Gastroesophageal sphincter (tissue), 4 donors: ENCODE measurements at places on chromosomes 11 and 22. TPM values are rescaled to one million over a fixed set of nuclear protein-coding genes. Genes with fewer than 3 reads are reported as not detected.

DNA sequence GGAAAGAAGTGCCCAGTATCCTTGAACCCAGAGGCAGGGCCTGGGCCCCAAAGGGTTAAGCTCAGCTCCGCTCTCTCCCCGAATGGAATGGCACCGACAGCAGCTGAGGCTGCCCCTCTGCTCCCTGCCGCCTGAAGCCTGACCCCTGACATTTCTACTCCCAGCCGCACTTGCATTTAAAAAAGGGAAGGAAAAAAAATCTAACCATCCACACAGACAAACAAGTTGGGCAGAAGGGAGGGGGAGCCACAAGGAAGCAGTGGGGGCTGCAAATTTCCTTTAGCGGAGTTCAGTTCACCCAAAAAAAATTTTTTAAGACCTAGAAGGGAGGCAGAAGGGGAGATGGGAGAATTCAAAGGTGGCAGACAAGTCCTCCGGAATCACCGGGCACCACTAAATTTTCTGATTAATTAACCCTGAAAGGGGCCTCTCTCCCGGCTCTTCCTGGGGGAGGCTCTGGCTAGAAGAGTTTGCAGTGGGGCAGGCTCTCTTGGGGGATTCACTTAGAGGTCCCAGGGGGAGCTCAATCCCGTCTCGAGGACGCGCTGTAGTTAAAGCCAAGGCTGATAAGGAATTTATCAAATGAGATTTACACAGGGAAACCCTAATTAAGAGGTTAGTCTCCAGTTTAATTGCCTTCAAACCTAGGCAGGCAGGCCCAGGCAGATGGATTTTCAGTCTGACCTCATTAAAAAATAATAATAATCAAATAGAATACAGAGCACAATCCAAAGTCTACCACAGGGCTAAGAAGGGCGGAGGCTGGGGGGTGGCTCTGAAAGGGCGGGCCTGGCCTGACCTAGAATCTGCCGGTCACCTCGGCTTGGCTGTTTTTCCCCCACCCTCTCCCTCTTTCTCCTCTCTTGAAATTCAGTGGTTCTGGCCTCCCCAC, 25.6 kb downstream of the MN1 start:
- ATAC-seq = no peak

DNA sequence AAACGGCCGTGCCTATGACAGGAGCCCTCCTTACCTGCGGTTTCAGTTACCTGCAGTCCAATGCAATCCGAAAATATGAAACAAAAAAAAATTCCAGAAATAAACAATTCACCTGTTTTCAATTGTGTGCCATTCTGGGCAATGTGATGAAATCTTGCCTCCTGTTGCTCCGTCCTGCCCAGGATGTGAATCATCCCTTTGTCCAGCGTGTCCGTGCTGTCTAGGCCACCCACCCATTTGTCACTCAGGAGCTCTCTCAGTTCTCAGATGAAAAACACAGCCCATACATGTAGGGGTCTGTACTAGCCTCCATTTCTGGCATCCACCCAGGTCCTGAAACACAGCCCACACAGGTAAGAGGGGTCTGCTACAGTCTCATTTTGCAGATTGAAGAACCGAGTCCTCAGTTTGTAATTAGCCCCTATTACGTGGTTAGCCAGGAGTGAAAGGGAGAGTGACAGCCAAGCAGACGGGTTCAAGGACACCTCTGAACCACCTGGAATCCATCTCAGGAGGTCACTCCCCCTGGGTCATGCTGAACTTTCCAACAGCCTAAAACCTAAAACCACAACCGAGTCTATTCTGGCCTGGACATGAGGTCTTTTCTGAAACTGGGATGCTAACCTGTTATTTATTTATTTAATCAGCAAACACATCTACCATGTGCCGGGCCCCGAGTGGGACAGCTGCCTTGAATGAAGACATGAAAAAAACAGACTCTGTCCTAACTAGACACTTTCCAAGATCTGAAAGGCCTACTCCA, 317.2 kb downstream of the SHANK2 start:
- no peak for ATAC-seq

Gene C11orf21
- 0.78 TPM for total RNA-seq

Gene DCPS
- total RNA-seq = 15.4 TPM

Gene LGALS12
- not detected for total RNA-seq

GRCh38 chr11:122424636-122425035, 230.9 kb upstream of the UBASH3B start:
- ATAC-seq = no peak

Gene CTSC
- total RNA-seq = 77.2 TPM

Gene SGSM1
- total RNA-seq = 4.2 TPM

- ATAC-seq = no peak
Observed at GRCh38 chr11:69695581-69695980, 8.2 kb downstream of the FGF19 start.

- ATAC-seq = no peak
Observed at GRCh38 chr11:93694109-93694508, 32.6 kb downstream of the CEP295 start.
